ENCODE measurements at places on chromosomes 13 and 19.

DNA sequence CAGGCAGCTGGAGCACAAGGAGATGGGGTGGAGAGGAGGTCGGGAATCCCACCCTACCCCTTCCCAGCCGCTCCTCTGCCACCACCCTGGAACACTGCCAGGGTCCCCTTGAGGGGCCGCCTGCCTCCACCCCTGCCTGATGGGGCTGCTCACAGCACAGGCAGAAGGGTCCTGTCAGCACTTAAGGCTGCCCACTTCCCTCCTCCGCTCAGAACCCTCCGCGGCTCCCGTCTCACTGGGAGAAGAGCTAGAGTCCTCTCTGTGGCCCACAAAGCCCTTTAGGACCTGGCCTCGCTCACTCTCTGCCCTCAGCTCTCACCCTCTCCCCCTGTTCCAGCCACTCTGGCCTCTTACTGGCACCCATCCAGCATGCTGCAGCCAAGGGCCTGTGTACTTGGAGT lies 3.4 kb upstream of the POLD1 start:
- no peak for DNase-seq

DNA sequence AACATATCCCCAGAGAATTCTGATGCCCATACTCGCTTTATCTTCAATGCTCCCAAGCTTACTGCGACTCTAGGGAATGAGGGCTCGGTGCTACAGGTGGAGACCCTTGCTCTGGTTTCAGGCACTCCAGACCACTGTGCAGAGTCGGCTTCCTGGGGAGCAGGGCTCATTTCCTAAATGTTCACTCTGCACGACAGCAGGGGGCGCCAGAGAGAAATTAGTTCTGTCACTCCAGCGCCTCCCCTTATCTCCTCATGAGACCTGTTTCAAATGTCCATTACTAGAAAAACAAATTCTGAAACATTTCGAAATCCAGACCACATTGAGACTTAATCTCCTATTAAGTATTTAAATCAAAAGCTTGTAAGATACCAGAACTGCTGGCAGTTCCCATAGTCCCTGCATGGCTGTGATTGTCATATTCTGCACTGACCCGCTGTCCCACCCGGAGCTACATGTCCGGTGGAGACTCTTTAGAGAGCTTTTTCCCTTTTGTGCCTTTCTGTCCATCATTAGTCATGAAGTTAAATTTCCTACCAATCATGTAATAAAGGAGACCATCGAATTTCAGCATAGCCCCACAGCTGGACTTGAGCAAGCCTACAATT lies 22.4 kb downstream of the EPSTI1 start:
- peak; percentile 22 for DNase-seq

GRCh38 chr19:16895467-16896145 lies 6.8 kb downstream of the F2RL3 start:
- DNase-seq, result no peak

GRCh38 chr19:18665771-18666202 lies 17.7 kb upstream of the CRTC1 start:
- DNase-seq, result no peak

DNA sequence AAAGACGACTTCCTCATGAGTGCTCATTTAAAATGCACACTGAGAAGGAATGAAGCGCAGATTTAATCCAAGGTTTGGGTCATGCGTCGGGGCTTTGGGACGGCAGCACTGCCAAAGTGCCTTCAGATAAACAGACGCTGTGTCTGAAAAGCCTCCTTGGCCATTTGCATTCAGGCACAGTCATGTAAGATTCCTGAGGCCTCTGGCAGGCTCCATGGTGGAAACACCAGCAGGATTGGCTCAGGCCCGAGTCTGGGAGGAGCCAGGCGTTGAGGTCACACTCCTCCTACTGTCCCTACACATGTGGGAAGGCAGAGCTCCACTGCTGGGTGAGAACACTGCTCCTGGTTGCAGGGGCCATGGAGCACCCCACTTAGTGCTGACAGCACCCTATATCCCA lies 113.3 kb upstream of the KL start:
- no peak for DNase-seq

- no peak for DNase-seq
Measured at GRCh38 chr13:95087746-95088305, 213.4 kb downstream of the ABCC4 start.
